Stimulated activated CD8-positive, alpha-beta memory T cell treated with anti-CD3 and anti-CD28 coated beads, Interleukin-4, amount 100 ng/mL, for 4 hours (primary cell): ENCODE measurements at places on chromosomes 3 and 15.

DNA sequence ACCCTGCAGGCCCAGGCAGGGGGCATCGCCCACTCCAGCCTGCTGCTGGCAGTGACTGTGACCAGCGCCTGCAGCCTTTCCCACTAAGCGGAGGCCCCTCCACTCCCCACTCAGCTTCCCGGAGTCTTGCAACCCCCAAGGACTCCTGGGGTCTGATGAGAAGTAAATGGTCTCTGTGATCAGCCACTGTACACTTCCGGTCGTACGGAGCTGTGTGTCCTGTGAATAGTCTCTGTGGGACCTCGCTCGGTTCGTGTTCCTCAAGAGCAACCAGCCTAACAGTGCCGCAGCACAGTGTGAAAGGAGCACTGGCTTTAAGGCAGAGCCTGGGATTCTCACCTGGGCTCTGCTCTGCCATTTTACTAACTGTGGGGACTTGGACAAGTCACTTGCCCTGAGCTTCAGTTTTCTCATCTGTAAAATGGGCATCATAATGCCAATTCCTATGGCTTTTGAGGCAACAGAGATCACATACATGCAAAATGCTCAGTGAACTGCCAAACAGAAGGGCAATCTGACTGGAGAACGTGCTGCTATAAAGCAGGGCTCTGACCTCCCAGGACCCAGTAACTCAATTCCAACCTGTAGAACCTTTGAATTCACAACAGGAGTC lies 26.7 kb downstream of the TMEM43 start:
- DNase-seq: no peak

DNA sequence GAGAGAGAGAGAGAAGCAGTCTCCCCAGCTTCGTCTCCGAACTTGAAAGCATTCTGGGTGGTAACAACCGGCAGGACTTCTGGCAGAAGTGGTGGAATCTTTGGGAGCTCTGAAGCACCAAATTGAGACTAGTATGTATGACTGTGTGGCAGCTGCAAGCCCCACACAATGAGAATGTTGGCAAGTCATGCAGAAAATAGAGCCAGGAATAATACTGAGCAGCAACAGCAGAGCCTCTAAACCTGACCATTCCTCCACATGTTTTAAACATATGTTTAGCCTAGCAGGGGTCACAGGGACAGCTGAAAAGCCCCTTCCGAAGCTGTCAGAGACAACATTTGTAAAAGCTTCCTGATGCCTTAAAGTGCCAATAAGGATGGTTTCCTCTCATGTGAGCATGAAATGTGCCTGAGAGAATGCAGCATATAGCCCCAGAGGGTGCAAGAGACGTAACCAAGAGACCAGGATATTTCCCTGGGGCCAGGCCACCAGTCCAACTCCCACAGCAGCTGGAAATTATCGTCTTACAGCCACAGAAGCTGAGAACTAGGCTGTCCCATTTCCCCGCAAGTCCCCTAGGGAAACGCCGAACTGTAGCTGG lies 178.6 kb upstream of the CCDC54 start:
- DNase-seq: no peak

DNA sequence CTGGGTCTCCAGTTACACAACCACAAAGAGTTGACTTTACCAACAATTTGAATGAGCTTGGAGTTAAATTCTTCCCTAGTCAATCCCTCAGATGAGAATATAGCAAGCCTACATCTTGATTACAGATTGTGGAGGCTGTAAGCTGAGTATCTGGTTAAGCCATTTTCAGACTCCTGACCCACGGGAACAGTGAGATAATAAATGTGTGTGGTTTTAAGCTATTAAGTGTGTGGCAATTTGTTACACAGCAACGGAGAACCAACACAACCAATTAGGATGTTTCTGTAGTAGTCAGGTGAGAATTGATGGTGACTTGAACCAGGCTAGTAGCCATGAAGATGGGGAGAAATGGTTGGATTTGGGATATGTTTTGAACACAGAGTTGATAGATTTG lies 37.7 kb upstream of the SLC4A7 start:
- DNase-seq: no peak

GRCh38 chr3:111314898-111315297 lies 227.1 kb upstream of the CD96 start:
- no peak for DNase-seq
